ENCODE measurements at places on chromosomes 5 and 9.

- DNase-seq, result no peak
Measured at GRCh38 chr5:88740604-88741185, 142.3 kb downstream of the MEF2C start.

DNA sequence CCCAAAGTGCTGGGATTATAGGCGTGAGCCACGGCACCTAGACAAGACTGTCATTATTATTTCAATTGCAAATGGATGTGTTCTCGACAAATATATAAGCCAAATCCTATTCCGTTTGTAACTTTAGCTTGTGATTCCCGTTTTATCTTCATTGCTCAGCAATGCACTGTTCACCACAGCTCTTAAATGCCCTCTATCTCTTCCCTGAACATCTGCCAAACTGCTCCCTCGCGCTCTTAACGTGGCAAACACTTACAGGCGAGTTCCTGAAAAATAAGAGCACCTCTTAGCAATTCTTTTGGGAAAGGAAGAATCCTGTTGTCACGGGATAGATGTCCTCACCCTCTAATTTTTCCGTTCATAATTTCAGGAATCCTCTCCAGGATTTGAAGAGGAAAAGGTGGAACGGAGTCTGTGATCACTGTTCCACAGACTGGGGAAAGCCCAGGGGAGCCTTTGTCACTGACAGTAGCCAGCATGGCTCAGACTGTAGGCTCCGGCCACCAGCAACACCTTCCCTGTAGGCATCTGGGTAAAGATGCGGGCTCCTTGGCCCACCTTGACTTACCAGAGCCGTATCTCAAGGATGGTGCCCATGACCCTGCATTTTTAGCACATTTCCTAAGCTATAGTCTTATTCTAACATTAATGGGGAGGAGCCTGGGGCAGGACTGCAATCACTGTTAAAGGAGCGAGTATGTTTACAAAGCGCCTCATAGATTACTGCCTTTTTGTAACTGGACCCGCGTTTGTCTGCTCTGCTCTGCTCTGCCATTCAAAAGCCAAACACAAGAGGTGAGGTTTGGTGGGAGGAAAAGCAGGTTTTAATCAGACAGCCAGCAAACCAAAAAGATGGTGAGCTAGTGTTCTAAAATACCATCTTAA, 20.2 kb upstream of the GNPDA1 start:
- no peak for DNase-seq

DNA sequence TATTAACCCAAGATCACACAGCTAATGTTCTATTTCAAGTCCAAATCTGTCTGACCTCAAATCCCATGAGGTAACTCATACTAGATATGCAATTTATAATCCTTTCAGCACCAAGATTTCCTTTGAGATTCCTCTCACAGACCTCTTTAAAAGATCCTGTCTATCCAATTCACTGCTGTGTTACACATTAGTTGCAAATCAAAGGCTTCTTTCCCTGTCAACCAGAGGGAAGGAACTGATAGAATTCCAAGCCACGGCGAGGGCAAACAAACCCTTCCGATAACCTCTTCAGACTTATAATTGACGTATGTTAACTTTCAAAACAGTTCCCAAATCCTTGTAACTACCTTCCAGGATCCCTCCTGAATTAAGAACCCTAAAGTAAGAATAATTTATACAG, 168.9 kb downstream of the DRD1 start:
- DNase-seq, result no peak

- DNase-seq, result no peak
Measured at GRCh38 chr5:78597068-78597973, 51.3 kb downstream of the LHFPL2 start.

- no peak for DNase-seq
Measured at GRCh38 chr9:13956107-13956506, 357.8 kb downstream of the NFIB start.

DNA sequence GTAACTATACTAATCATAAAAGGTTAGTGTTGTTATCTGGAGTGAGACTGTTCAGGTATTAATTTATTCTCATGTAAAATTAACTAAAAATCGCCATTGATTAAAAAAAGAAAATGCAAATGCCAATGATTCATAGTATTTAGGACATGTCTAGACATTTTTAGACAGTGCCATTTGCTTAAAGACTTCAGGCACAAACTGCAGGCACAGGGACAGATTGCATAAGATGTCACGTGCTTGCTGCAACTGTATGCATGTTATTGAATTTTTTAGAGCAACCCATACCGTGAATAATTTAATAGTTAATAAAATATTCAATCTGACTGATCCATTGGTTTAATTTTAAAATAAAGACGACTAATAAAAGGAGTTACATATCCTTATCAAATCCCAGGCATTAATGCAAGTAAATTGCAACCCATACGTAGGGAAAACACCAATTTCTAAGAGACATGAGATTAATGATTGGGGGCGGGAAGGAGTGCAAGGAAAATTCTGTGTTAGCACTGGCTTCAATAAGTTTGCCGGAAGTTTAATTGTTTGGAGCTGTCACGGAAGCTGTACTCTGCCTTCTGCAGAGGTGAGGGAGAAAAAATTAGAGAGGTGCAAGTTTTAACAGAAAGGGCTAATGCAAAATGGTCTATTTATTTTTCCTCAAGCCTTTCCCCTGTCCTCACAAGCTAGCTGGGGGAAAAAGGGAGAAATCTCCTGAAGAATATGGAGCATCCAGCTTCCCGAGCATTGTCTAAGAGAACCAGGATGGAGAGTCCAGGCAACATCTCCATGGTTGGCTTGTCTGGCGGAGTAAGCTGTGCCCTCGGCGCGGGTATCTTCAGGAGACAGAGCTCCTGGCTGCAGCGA, 2.9 kb downstream of the EDIL3 start:
- no peak for DNase-seq

DNA sequence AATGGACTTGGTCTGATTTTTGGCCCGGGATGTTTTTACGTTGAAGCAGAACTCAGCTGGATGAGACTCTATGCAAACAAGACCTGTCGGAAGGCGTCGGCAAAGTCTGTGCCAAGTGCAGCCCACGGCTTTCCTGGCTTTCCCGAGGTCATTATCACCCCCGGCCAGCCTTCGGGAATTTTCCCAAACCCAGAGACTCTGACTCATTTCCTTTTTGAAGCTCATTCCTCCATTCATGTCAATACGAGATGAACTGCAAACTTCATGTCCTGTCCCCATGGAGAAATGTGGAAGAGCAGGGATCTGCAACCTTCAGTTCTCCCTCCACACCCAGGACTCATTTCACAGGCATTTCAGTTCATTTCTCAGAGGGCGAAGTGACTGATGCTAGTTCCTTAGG, 95.3 kb downstream of the IRX2 start:
- no peak for DNase-seq

GRCh38 chr5:62690421-62690820, 111.8 kb downstream of the LRRC70 start:
- no peak for DNase-seq

- no peak for DNase-seq
Measured at GRCh38 chr9:85522459-85523092, 219.2 kb downstream of the AGTPBP1 start.

DNA sequence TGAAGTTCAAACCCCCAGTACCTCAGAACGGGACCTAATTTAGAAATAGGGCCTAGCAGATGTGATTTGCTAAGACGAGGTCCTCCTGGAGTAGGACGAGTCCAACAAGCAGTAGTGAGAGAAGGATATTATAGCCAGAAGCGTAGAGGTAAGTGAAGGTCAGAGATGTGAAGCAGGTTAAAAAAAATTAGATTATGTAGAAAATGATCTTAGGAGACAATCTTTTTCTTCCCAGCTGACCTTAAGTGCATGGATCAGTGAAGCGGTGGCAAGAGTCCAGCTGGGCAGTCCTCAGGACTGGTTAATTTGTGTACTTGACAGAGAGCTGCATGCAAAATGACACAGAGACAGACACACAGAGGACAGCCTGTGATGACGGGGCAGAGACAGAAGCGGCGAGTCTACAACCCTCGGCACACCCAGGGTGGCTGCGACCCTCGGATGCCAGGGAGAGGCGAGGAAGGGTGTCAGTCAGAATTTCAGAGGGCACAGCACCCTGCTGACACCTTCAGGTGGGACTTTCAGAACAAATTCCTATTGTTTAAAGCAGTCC, 131.4 kb upstream of the IRX4 start:
- DNase-seq, result no peak

- no peak for DNase-seq
Measured at GRCh38 chr5:158928404-158928803, 171.3 kb downstream of the EBF1 start.

DNA sequence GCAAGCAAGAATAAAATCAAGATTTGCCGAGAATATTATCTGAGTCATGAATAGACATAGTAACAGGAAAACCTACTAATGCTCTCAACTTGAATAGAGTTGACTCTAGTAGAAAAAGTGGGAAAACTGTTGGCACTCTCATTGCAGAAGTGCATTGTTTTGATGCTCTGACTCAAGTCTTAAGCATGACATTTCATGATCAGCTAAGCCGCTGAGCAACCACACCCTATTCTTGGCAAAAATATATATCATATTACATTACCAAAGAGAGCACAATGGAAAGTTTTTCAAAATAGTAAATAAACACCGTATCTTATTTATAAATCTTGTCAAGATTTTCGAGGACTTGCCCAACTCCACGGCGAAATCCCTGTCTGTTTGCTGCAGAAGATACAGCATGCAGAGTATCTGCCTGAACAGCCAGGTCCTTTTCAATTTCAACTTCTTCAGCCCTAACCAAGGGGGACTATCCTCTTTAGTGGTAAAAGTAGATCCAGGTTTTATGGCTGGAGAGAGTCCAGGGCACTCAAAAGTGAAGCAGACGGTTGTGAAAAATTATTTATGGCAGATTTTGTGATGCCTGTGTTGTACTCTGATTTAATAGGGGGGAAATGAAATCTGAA, 13.9 kb upstream of the ADAMTSL1 start:
- DNase-seq, result no peak

- peak; percentile 4 for DNase-seq
Measured at GRCh38 chr5:88729084-88729828, 153.7 kb downstream of the MEF2C start.

DNA sequence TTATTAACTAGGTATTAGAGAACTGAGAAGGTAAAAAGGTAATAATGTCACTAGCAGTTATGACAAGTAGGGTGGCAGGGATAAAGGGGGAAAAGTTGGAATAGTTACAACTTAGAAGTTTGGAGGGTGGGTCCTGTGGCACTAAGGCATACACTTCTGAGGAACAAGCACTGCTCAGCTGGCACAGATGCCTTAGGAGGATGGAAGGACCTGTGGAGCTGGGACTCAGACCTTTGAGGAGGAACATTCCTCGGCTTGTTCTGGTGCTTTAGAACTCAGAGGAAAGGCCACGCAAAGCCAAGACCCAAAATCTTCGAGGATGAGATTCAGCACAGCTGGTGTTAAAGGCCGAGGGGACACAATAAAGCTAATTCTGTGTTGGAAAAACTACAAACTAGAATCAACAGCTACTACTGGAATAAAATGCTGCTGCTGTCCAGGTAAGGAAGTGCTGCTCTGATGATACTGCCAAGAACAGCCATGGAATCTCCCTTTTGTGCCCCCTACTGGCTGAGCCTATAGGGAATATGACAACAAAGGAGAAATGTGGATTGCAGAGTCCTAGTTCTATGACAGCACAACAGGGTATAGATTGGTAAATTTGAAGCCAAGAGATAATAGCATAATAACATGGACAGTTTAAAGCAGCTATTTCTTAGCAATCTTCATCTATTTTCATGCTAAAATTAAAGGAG, 126.7 kb downstream of the SLC25A46 start:
- DNase-seq, result no peak

- DNase-seq, result no peak
Measured at GRCh38 chr5:14884062-14884612, 12.6 kb upstream of the ANKH start.

- no peak for DNase-seq
Measured at GRCh38 chr5:142576303-142576702, 109.6 kb downstream of the FGF1 start.

DNA sequence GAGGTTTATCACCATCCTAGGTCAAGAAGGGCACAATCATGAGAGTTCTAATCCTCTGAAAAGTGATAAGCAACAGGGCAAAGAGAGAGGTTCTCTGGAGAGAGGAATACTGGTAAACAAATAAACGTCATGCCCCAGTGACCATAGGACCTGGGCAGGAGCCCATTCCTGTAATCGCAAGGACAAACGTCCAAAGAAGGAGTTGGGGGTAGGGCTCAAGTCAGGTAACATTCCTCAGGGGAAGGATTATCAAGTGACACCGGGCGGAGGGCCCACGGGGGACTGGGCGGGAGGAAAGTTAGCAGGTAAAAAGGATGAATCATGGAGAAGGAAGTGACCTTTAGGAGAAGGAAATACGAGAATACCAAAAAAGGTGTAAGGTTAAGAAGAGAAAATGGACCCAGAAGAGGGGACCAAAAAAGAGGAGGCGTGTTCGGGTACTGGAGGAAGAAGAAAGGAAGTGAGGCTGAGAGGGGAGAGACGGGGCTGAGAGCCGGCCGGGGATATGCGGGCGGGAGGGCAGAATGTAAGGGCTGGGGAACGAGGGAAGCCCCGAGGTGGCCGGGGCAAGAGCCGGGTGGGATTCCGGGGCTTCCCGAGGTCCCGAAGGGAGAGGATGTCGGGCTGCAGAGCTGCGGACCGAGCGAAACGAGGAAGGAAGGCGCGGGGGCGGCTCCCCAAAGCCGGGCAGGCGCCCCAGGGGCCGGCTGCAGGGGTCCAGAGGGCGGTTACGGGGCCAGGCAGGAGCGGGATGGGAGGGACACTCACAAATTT, 583 bp downstream of the DIAPH1 start:
- DNase-seq, result no peak

DNA sequence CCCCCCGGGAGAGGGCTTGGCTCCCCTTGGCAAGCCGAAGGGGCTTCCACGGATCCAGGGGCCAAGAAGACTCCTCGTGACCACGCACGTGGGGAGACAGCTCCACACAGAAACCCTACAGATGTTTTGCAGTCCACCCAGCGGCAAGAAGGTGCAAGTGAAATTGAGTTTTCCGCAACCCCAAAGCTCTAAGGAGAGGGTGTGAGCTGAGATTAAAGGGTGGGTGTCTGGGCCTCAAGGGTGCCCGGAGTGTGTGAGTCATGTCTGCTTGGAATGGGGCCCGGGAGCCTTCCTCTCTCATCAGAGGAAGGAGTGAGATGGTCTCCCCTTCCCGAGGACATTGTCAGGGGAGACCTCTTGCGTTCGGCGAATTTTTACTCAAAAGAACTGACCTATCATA, 79.1 kb downstream of the OLFM1 start:
- DNase-seq, result no peak

DNA sequence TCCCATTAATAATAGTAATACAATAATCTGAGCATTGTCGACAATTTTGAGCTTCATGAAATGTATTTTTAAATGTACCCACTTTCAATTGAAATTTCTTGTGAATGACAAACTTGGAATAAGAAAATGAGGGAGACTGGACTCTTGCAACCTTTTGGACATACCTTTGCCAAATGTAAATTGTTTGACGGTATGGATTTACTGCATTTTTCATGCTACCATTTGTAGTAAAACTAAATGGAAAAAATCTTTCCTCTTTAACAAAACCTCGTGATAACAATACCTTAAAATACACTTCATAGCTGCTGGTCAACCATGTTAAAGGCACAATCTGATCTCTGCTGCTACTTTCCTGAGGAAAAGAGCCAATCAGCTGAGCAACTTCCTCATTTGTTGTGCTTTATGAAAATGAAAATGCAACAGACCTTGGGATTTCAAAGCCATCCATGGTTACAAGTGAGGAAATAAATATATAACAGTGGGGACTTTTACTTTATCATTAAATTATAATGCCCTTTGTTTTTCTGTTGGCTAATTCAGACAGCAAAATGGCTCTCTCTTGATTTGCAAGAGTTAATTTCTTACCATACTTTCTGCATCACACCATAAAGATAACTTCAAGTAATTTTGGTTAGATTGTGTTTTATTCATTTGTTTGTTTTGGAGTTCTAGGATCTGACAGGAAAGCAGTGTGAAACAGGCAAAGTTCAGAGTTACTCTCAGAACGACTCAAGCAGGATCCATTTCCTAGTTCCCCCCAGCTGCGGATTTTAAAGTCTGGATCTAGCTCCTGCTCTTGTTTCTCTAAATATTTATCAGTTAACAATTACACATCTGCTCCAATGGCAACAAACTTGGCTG, 1.1 kb downstream of the ALDH1A1 start:
- no peak for DNase-seq
